ENCODE measurements at places on chromosomes 3 and 15.

GRCh38 chr15:26298659-26299170 lies 435.6 kb upstream of the ATP10A start:
- no peak for DNase-seq

DNA sequence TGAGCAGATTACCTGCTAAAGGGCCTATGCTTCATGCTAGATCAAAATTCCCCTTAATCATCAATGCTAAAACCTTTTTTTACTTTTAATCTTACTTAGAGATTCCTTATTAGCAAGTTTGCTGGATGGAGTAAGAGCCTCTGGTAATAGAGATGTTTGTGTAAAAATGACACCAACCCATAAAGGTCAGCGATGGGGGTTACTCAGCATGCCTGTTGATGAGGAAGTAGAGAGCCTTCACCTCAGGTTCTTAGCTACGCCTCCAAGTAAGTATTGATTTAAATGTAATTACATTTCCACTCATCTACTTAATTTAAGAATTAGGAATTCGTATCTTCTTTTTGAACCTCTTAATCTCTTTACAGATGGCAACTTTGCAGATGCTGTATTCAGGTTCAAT lies 38.8 kb downstream of the DNAJC13 start:
- DNase-seq: no peak

GRCh38 chr3:123275691-123276090 lies 73.9 kb downstream of the SEC22A start:
- DNase-seq: no peak

DNA sequence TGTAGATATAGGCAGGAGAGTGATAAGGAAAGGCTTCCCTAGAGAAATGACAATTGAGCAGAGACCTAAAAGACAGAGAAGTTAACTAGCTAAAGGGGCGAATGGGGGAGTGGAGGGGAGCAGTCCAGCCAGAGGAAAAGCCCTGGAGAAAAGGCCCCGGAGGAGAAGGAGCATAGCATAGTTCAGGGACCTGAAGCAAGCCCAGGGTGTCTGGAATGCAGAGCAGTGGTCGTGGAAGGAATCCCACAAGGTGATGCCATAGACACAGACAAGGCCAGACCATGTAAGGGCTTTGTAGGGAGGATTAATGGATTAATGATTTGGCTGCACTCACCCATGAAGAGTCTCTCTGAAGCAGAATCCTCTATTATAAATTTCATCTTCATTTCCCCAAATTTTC lies 45.8 kb upstream of the LRRN1 start:
- DNase-seq: no peak

DNA sequence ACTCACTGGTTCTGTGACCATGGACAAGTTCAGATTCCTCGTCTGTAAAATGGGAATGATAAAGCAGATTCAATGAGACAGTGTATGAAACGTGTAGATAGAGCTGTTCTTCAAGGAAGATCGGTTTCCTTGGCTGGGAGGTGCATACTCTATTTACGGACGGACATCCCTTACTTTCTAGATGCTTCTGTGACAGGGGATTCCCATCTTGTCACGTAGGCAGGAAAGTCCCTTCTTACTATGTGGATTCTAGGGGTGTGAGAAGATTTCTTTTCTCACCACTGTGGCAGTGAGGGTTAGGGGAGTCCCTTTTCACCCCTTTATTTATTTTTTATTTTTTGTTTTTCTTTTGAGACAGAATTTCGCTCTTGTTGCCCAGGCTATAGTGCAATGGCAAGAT lies 180.9 kb upstream of the TBL1XR1 start:
- no peak for DNase-seq

GRCh38 chr3:128971421-128972100 lies 22.3 kb downstream of the CFAP92 start:
- no peak for DNase-seq

GRCh38 chr3:71629289-71629688 lies 45.8 kb upstream of the FOXP1 start:
- no peak for DNase-seq

GRCh38 chr15:93049233-93049632 lies 39.8 kb downstream of the RGMA start:
- DNase-seq: no peak

DNA sequence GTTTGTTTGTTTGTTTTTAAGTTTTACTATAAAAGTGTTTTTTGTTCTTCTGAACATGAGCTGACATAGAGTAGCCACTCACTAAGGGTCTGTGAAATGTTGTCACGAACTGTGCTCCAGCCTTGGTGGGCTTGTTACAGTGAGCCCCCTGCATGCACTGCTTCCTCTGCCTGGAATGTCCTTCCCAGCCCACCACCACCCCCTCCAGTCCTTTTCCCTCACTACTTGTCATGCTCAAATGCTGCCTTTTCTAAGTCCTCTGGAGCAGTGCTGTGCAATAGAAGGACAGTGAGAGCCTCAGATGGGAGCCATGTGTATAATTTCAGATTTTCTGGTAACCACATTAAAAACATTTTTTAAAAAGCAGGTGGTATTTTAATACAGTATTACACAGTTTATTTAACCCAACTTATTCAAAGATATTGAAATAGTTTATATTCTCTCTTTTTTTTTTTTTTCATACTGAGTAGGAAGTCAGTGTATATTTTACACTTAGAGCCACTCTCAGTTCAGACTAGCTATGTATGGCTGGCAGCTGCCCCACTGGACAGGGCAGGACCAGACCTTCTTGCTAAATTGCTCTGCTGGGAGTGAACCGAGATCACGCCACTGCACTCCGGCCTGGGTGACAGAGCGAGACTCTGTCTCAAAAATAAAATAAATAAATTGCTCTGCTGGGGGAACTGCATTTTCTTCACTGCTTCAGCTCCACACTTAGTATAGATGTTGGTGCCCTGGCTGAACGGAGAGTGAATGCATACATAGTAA lies 26.9 kb downstream of the MKRN2OS start:
- no peak for DNase-seq

DNA sequence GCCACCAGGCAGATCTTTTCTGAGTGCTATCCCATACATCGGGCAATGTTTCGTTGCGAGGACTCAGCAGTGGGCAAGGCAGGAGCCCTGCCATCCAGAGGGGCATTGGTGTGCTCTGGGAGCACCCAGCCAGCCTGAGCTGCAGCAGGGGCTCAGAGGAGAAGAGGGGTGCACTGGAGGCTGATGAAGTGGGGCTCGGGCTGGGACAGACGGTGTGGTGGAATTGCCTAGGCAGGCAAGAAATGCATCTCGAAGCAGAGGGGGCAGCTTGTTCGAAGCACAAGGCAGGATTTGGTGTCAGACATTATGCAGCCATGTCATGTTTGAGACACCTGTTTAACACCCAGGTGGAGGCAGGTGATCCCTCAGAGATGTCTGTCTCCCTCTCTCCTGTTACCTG lies 19.3 kb downstream of the PAQR5 start:
- no peak for DNase-seq

GRCh38 chr3:141280086-141280485 lies 48.5 kb downstream of the PXYLP1 start:
- no peak for DNase-seq
